ENCODE measurements at places on chromosomes 1 and 21.

DNA sequence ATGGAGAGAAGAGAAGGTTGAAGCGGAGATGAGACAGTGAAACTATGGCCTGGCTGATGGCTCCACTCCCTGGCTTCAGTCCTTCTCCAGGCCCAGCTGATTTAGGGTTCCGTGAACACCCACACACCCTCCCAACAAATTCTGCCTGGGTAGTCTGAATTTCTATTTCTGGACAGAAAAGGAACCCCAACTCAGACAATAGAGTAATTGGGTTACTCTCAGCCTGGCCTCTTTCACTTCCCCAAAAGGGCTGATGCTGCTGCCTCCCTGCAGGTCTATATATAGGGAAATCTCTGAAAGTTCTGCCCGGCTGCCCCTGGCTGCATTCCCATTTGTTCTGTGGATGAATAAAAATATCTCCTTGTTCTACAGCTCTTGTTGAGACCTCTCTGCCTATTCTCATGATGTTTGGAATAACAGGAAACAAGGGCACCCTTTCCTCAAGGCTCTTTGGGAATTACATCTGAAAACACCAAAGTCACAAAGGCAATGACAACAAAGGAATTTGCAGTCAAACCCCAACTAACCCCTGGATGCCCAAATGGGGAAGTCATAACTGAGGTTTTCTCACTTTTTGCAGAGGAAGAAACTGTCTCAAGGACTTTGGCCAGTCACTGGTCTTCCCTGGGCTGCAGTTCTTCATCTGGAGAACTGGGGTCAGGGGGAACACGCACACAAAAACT lies 11.4 kb upstream of the ZSCAN20 start:
- no peak for DNase-seq

GRCh38 chr1:117691942-117692341 lies 86.1 kb downstream of the TENT5C start:
- no peak for DNase-seq

- DNase-seq: no peak
Observed at GRCh38 chr1:205714190-205714905, 34.0 kb upstream of the SLC45A3 start.

- no peak for DNase-seq
Observed at GRCh38 chr21:31804008-31804394, 68.8 kb upstream of the HUNK start.

- no peak for DNase-seq
Observed at GRCh38 chr1:2203671-2204414, 9.3 kb upstream of the FAAP20 start.

DNA sequence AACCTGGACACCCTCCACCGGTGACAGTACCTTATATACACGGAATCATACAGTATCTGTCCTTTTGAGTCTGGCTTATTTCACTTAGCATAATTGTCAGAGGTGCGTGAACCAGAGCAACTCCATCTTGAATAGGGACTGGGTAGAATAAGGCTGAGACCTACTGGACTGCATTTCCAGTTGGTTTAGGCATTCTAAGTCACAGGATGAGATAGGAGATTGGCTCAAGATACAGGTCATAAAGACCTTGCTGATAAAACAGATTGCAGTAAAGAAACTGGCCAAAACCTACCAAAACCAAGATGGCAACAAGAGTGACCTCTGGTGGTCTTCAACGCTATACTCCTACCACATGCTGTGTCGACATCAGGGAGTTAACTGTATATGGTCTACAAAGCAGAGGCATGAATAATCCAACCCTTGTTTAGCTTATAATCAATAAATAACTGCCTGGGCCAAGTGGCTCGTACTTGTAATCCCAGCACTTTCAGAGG lies 1.4 kb upstream of the FDPS start:
- DNase-seq: no peak

GRCh38 chr1:6461538-6462411 lies 4.2 kb downstream of the TNFRSF25 start:
- no peak for DNase-seq

- peak; percentile 79 for DNase-seq
Observed at GRCh38 chr1:89483010-89483756, 41.4 kb upstream of the LRRC8B start.
